Sigmoid colon (tissue), 7 donors: ENCODE measurements at places on chromosomes 4 and X. TPM values are rescaled to one million over a fixed set of nuclear protein-coding genes. Genes with fewer than 3 reads are reported as not detected.

The SLC6A8 gene
- total RNA-seq: 36.7 TPM

GRCh38 chr4:150382028-150382427 lies 199.9 kb upstream of the MAB21L2 start:
- no peak for DNase-seq

GRCh38 chr4:113335746-113336145 lies 286.3 kb downstream of the ANK2 start:
- DNase-seq: no peak

DNA sequence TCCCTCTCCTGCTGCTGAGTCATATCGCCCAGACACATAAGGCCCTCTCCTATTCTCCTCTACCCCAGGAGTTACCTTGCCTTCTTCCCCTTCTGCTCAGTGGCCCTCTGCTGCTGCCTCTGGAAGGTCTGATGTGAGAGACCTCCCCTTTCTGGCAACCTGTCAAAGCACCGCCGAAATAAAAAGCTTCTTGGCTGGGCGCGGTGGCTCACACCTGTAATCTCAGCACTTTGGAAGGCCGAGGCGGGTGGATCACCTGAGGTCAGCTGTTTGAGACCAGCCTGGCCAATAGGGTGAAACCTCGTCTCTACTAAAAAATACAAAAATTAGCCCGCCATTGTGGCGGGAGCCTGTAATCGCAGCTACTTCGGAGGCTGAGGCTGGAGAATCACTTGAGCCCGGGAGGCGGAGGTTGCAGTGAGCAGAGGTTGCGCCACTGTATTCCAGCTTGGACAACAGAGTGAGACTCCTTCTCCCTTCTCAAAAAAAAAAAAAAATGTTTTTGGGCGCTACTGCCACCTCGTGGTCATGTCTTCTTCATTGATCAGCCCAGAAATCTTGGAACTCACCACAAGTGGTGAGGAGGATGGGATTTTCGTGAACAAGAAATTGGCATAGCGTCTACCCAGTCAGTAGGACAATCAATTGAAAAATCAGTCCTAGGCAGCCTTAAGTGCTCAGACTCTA lies 8.6 kb upstream of the ZXDA start:
- DNase-seq: no peak

DNA sequence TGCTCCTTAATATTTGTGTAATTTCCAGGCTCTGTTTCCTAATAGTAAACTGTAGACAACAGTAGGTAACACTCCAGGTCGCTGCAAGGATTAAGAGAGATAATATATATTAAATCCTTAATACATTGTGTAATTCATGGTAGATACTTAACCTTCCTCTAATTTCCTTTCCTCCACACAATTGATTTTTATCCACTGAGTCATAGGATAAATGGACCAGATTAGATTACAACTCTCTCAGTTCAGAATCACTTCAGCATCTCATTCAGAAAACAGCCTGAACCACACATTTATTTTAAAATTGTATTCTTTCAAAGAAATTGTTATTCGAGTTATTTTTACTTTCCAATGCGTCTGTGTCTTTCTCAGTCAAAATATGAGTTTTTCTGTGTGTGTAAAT lies 17.1 kb downstream of the GK2 start:
- DNase-seq: no peak

- DNase-seq: no peak
These were observed 7.7 kb downstream of the FAM3A start for GRCh38 chrX:154508384-154508745.

The ZNF711 gene
- 2.0 TPM for total RNA-seq

DNA sequence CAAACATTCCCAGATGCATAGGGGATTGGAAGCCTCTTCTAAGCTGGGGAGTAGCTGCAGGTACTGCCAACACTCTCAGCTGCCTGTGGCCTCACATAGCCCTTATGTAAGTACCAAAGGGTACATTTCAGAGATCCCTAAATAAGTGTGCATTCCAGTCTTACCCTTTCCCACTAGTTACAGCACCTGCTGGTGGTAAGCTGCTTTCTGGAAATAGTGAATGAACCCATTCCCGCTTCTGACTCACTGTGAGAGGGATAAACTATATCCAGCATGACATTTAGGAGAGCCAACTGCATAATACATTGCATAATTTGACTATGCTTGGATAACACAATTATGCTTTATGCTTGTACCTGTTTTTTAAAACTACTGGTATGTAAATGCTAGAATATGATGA lies 149.0 kb downstream of the FAM13A start:
- no peak for DNase-seq

GRCh38 chrX:74230094-74230493 lies 73.9 kb upstream of the ZCCHC13 start:
- DNase-seq: no peak

DNA sequence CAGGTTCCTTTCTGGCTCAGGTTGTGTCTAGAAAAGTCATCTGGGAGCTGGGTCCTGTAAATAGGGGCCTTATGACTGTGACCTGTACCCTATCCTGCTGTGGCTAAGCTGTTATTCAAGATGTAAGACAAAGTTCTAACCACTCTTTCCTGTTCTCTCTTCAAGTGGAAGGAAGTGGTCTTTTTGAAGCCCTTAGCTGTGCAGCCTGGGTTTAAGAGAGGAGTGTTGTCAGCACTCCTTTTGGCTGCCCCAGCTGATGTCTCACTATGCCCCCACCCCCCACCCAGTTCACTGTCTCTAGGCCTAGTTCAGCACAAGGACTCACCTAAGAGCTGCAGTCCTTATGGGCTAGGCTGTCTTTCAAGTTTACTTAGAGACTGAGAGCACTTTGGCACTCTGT lies 1069.5 kb downstream of the FAM133A start:
- DNase-seq: no peak

The JADE3 gene
- 5.3 TPM for total RNA-seq

DNA sequence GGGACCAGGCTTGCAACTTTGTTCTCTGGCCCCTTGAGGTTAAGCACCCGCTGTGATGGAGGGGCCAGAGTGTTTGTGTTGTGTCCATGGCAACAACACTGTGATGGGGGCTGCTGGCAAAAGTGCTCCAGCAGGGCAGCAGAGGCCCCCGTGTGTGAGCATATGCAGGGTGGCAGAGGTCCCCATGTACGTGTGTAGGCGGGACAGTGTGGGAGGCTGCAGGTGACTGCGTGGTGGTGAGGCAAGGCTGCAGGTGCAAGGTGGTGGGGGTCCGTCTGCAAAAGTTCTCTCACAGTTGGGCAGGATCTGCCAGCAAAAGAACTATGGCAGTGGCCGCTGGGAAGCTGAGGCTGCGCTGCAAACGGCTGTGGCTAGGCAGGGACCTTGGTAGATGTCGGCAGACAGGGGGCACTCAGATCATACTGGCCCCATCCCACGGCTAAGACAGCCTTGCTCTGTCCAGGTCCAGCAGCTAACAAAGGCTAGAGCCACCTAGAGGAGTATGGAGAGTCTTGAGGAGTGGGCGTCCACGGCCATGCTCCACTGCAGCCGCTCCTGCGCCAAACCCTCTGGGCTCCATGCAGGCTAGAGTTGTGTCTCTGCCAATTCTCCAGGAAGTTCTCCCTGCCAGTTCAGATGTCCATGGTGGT lies 46.8 kb upstream of the PASD1 start:
- no peak for DNase-seq

DNA sequence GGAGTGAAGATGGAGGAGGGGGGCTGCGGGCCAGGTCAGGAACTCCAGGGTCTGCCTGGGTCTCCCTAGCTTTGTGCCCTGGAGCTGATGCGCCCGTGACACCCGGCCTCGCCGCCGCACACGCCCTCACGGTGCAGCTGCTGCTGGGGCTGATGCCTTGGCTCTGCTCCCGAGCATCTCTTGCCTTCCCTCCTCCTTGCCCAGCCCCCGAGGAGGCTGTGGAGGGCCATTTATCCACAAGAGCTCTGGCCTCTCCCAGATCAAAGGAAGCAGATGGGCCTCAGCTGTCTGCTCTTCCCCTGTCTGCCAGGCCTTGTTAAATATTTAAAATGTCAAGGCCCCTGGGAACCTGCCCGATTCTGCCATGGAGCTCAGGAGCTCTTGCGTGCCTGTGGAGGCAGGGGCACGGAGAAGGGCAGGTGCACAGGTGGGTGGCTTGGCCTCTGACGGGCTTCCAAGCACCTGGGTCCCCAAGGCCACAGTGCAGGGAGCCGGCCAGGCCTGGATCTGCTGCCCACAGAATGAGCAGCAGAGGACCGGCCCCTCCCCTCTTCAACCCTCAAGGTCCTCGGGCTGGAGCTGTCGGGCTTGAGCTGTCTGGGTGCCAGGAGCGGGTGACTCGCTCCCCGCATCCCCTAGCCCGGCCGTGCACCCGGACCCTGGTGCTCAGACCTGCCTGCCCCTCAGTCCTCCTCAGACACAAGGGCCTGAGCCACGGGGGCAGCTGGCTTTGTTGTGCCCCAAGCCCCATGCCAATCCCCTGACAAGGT lies 20.3 kb downstream of the ATP2B3 start:
- no peak for DNase-seq

DNA sequence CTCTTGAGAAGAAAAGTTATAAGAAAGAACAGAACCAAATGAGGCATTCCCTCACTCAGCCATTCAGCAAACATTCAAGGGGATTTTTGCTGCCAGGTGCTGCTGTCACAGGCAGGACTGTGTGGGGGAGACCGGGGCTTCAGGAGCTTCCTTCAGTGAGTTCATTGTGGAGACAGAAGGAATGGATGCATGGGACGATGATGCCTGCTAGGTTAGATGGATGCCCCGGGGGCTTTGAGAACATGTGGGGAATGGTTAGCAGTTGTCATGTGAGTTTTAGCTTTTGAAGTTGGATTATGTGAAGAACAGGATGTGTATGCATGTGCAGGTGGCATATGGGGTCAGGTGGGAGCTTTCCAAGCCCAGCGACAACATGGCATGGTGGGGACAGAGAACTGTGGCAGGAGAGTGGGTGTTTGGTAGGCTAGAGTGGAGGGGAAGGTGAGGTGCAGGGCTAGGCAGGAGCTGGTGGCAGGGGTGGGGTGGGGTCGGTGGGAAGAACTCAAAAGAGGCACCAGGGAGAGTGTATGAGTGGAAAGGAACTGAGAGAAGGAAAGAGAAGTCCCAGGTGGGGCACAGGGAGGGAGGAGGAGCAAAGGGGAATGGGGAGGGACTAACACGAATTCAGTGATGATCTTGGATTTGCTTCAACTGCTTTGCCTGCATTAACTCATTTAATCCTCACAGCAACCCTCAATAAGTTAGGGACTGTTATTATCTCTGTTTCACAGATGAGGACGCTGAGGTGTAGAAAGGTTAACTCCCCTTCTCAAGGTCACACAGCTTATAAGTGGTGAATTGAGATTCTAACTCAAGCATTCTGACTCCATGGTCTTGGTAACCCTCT lies 8.4 kb downstream of the DCUN1D4 start:
- DNase-seq: no peak

- DNase-seq: no peak
These were observed 30.0 kb upstream of the MYOZ2 start for GRCh38 chr4:119105605-119106004.

The SPANXD gene
- not detected for total RNA-seq

The SMIM31 gene
- not detected for total RNA-seq

The MAP3K15 gene
- not detected for total RNA-seq

The FABP2 gene
- not detected for total RNA-seq

DNA sequence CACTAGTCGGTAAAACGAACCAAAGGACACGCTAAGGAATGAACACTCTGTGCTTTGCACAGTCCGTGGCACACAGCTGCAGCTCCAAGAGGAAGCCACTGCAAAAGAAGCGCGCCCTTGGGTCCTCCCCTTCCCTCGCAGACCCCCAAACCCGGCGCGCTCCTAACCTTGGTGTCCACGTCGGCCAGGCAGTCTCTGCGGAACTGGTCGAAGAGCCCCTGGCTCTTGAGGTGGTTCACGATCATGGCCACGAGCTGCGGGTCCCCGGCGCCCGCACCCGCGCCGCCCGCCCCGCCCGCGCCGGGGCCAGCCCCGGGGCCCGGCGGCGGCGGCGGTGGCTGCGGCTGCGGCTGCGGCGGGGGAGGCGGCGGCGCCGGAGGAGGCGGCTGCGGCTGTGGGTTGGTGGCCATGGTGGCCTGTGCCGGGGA lies 333 bp downstream of the BOD1L1 start:
- peak; percentile 65 for DNase-seq

The GABRG1 gene
- total RNA-seq: 0.16 TPM
